NCI-H2171 (cell line): ENCODE measurements at places on chromosomes 3 and 15.

- DNase-seq, result no peak
Observed at GRCh38 chr15:91223863-91224262, 123.8 kb downstream of the SV2B start.

- DNase-seq, result no peak
Observed at GRCh38 chr15:90151989-90152645, 49.0 kb upstream of the SEMA4B start.

GRCh38 chr3:128987302-128988100 is 6.4 kb downstream of the CFAP92 start:
- no peak for DNase-seq

DNA sequence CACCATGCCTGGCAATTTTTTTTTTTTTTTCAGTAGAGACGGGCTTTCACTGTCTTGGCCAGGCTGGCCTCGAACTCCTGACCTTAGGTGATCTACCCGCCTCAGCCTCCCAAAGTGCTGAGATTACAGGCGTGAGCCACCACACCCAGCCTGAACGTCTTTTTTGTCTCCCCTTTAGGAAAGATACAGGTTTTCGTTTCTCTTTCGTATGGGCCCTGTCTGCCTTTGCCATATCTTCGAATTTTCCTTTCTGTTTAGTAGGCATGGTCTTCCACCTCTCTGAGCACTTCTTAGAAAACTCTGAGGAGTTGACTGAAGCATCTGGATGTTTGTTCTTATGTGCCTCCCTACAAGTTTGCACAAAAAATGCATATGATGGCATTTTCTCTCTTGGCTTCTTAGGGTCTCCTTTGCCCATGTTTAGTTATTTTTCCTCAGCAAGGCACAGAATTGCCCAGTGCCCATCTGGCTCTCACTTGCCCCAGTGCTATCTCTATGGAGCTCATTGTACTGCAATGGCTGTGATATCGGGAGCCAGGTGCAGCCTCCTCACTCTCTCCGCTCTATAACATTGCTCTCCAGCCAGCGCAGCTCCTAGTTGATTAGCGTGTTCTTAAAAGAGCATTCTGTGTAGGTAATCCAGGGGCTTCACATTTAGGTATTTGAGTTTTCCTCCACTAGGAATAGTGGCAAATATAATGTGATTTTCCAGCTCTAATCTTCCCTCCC is 48.0 kb downstream of the ABHD2 start:
- DNase-seq, result no peak
